A549 treated with dexamethasone at 1 μM for 4 hours (cell line): ENCODE measurements at places on chromosomes 11 and 22. TPM values are rescaled to one million over a fixed set of nuclear protein-coding genes. Genes with fewer than 3 reads are reported as not detected.

OR52I2 gene
- total RNA-seq = not detected in 5 replicates

TRPM5 gene
- total RNA-seq = not detected in 5 replicates

P2RX6 gene
- total RNA-seq = 0.50 to 0.93 TPM (median 0.72 TPM) in 5 replicates

C1QTNF6 gene
- 6.6 to 12.4 TPM (median 10.8 TPM) in 5 replicates for total RNA-seq

FGF4 gene
- 0.03 to 0.09 TPM (median 0.04 TPM) in 3 of 5 replicates, not detected in the others for total RNA-seq

EHF gene
- 0.83 to 1.7 TPM (median 1.2 TPM) in 5 replicates for total RNA-seq

ANKK1 gene
- 0.04 to 0.07 TPM in 2 of 5 replicates, not detected in the others for total RNA-seq

NEFH gene
- total RNA-seq = 0.07 to 0.17 TPM (median 0.12 TPM) in 5 replicates

MS4A7 gene
- total RNA-seq = not detected in 5 replicates

BRD1 gene
- 11.4 to 16.7 TPM (median 15.3 TPM) in 5 replicates for total RNA-seq

TMEM121B gene
- 0.11 to 0.16 TPM (median 0.15 TPM) in 5 replicates for total RNA-seq

BEST1 gene
- total RNA-seq = 1.3 to 5.6 TPM (median 1.6 TPM) in 5 replicates

SSTR3 gene
- total RNA-seq = 0.02 TPM in 1 of 5 replicates, not detected in the others

OSM gene
- total RNA-seq = 0.11 TPM in 1 of 5 replicates, not detected in the others

RIN1 gene
- total RNA-seq = 20.7 to 33.8 TPM (median 31.2 TPM) in 5 replicates

CHRNA10 gene
- total RNA-seq = 0.73 to 1.4 TPM (median 0.98 TPM) in 5 replicates

SNX32 gene
- total RNA-seq = 0.03 to 0.08 TPM (median 0.04 TPM) in 3 of 5 replicates, not detected in the others

MMP8 gene
- total RNA-seq = not detected in 5 replicates

TRIM22 gene
- total RNA-seq = 0.73 to 1.5 TPM (median 0.84 TPM) in 5 replicates

RASL10A gene
- total RNA-seq = 0.11 to 0.25 TPM (median 0.19 TPM) in 5 replicates

GAL3ST3 gene
- not detected in 5 replicates for total RNA-seq

BIRC3 gene
- total RNA-seq = 50.5 to 70.0 TPM (median 57.4 TPM) in 5 replicates

OR4C45 gene
- total RNA-seq = not detected in 5 replicates

OR51B4 gene
- total RNA-seq = not detected in 5 replicates

KRTAP5-7 gene
- total RNA-seq = not detected in 5 replicates

SCGB1D2 gene
- not detected in 5 replicates for total RNA-seq
